Stimulated activated CD8-positive, alpha-beta memory T cell treated with anti-CD3 and anti-CD28 coated beads, Interleukin-15, amount 100 ng/mL, for 24 hours (primary cell): ENCODE measurements at places on chromosomes 4 and X.

DNA sequence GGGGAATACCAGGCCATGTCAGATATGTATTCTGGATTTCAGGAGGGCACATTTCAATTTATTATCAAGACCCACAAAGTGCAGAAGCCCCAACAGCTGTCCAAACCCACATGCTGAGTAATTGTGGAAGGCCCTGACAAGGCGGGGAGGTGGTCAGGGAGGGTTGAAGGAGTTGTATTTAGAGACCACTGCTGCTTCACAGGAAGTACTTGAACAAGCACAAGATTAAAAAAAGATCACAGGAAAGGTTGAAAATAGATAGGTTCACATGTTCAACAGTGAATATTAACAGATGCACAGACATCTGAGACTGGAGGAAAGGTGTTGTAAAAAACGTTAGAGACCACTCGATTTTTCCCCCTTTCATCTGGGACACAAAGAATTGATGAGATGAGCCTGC, 17.9 kb downstream of the ATP8A1 start:
- no peak for DNase-seq

- DNase-seq, result no peak
These were observed 112.4 kb upstream of the SPRY1 start for GRCh38 chr4:123284168-123284567.

GRCh38 chr4:157127571-157127970, 51.6 kb downstream of the GLRB start:
- no peak for DNase-seq

DNA sequence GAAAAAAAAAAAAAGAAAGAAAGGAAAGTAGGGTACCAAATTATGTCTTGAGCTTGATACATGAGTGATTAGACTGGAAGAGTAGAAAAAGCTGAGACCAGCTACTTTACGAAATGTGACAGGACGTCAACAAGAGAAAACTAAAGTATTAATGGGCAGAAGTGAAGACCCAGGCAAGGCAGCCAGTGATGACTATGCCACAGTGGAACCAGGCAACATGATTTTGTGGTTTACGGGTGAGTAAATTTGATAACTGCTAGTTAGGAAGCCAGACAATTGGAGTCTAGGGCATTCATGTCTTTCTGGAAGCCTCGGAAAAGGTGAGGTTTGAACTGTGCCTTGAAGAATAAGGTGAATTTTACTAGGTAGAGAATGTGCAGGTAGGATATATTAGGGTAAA, 326.4 kb downstream of the TENM3 start:
- no peak for DNase-seq

- DNase-seq, result no peak
These were observed 1057.0 kb upstream of the SLIT2 start for GRCh38 chr4:19194672-19195071.

- no peak for DNase-seq
These were observed 125.5 kb upstream of the KLF3 start for GRCh38 chr4:38538517-38538916.

GRCh38 chrX:11641349-11642065, 24.2 kb downstream of the ARHGAP6 start:
- no peak for DNase-seq

- DNase-seq, result no peak
These were observed 23.8 kb downstream of the SMIM20 start for GRCh38 chr4:25937801-25938200.

DNA sequence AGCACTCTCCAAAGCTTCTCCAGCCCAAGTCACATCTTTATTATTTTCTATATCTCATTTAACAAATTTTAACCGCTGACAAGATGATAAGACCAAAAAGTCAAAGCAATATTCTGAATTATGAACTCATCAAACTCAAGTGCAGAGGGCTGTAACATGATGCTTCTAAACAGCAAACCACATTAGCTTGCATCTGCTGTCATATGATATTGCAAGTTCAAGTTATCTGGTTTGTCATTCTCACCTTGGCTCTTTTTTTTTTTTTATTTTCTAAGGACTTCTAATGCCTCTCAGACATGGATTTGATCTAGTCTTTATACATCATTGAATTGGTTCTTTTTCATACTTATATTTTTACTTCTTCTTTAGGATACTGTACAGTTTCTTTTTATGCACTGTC, 93.4 kb downstream of the SLC10A7 start:
- DNase-seq, result no peak

GRCh38 chr4:118752551-118752950, 67.4 kb downstream of the METTL14 start:
- DNase-seq, result no peak

- no peak for DNase-seq
These were observed 74.6 kb downstream of the RAPGEF2 start for GRCh38 chr4:159177265-159178150.
